Fibroblast of gingiva (primary cell): ENCODE measurements at places on chromosomes 12 and 14.

- no peak for DNase-seq
Measured at GRCh38 chr12:123076604-123077297, 74.1 kb downstream of the PITPNM2 start.

GRCh38 chr14:94827711-94828447 is 58.0 kb upstream of the GSC start:
- no peak for DNase-seq

DNA sequence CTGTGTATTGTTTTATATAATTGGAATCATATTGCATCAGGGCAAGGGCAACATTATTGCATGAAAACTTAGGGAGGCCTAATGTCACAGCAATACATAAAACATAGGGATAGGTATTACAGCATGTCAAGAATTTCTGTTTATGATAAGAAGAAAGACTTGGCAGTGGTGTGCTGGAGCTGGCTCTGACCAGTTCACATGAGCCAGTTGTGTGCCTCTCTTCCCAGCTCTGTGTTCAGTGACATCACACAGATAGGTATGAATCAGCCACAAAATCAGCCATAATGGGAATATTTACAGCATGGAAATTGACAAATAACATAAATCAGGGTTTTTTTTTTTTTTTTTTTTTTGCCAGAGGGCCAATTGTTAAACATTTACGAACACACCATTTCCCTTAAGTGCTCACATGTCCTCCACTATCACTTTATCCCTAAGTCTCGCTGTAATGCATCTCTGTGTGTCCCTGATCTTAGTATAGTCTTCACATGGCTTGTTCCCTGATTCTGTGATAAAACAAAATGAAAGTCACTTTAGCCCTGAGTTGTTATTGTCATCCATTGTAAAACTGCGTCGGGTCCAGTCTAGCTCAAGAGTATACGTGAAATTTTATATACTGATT is 31.9 kb upstream of the ACSM4 start:
- DNase-seq = no peak

- no peak for DNase-seq
Measured at GRCh38 chr12:77678621-77679020, 152.1 kb upstream of the NAV3 start.

DNA sequence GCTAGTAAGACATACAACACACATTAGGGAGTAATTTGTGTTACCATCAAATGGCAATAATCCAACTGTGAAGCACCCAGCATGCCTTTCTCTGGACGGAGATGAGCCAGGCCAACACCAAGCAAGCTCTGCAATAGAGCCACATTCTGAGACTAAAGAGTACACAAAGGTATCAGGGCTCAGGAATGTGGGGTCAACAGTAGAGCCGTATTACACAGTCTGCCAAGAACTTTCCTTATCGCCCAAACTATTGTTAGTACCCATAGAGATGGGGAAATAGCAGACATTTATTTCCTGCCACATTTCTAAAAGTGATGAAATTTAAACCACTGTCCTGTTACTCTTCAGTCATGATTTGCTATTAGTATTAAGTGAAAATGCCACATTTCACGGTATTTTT is 113.7 kb downstream of the BMP4 start:
- DNase-seq = no peak

DNA sequence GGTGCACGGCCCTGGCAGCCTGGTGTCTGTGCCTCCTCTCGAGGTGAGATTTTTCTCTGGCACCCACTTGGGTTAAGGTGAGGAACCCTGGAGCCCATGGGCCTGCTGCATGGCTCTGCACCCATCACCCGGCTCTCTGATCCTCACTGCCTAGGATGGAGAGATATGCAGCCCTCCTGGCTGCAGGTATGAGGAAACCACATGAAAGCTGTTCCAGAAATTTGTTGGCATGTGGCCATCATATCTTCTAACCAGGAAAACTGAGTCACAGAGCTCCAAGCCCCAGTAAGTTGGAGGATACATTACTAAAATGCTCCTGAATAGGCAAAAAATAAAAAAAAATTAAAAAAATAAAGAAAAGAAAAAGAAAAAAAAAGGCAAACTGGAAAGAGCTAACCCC is 39.3 kb upstream of the DDX11 start:
- no peak for DNase-seq

DNA sequence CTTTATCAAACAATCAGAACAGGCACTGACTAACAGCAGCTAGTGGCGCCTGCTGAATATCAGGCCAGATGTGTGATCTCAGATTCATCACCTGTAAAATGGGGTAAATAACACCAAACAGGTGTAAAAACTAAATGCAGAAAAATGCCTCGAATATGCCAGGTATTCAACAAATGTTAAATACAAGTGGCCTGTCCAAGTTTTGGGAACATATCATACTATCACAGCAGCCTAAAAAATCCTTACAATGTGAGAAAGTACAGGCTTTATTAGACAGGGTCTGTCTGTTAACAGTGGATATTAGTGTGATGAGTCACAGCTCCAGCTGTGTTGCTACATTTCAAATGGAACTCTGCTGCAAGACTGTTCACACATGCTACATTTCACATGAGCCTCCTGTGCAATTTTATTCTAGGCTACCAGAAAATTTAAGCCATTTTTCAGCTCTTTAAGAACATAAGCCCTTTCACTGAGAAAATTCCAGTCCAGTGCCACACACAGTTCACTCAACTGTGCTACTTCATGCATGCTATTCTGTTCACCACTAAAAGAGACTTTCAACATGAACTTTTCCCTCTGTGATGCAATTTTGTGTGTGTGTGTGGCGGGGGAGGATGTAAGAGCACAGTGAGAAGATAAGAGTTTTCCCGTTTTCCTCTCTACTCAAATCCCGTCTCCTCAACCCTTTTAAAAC is 56.7 kb downstream of the MSRB3 start:
- peak; percentile 81 for DNase-seq

GRCh38 chr14:64799555-64799954 is 80.2 kb downstream of the SPTB start:
- DNase-seq = no peak
